NCI-H446 (cell line): ENCODE measurements at places on chromosomes 1 and 21.

- DNase-seq = peak; percentile 84
Observed at GRCh38 chr1:244862699-244863490, 1.4 kb downstream of the HNRNPU start.

- no peak for DNase-seq
Observed at GRCh38 chr1:230534224-230534623, 108.1 kb upstream of the COG2 start.

GRCh38 chr21:36035381-36035791 is 24.9 kb downstream of the SETD4 start:
- DNase-seq = no peak

GRCh38 chr1:153775458-153776327 is 486 bp downstream of the SLC27A3 start:
- DNase-seq = no peak

DNA sequence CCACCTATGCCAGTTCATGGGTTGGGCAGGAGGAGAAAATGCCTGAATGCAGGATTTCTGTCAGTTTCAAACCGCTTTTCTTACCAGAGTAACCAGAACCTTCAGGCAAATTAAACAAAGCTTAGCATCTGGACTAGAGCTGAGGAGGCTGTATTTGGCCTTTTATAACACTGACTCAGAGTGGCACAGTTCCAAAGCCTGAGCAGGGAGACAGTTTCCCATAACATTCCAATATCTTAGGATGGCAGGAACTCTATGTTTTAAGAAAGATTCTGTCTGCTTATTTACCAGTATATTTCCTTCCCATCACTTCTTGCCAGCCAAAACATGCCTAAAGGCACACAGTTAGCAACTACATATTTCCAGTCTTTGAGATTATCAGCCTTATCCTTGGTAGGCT is 46.8 kb downstream of the UBR4 start:
- no peak for DNase-seq

DNA sequence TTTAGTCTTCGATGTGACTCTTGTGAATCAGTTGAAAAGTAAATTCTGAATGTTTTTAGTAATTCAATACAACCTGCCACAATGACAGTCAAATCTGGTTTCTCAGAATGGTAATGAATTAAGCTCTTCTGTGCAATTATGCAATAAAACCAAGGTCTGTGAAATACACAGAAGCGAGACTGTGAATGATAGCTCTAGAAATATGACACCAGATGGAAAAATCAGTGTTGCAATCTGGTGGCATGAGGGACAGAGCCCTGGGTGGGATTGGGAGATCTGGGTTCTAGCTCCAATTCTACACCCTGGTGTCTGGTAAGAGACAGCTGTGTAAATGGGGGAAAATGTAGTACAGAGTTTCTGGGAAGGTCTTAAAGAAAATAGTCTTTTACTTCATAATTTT is 586.4 kb upstream of the ZRANB2 start:
- peak; percentile 28 for DNase-seq

DNA sequence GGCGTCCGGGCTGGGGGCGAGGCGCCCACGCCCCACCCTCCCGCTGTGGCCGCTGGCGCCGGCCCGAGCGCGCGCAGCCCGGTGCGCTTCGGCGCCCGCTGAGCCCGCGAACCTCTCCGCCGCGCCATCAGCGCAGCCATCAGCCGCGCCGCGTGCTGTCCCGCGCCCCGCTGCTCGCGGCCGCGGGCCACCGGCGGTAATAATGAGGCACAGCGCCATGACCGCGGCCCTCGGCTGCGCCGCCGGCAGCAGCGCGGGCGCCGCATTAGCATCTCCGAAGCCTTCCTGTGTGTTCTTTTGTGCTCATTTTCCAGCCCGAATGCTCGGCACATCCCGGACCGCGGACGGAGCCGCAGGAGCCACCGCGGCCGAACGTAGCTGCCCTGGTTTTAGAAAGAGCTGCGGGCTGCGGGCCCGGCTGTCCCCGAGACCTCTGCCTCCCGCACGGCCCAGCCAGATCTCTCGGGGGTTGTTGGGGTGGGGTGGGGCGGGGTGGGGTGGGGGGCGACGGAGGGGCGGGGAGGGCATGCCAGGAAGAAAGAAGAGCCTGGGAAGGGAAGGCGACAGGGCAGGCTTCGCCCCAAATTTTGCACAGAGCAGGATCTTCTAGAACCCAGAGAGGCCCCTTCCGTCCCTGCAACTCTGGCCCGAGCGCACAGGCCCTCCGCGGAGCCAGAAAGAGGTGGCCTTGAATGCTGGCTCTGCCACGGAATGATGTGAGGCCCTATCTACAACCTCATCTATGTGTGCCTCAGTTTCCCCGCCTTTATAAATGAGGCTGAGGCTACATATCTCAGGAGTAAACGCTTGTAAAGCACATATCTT is 55.3 kb downstream of the RRAGC start:
- no peak for DNase-seq

GRCh38 chr1:40409467-40409866 is 35.9 kb downstream of the SMAP2 start:
- no peak for DNase-seq

- peak; percentile 59 for DNase-seq
Observed at GRCh38 chr1:25619101-25619890, 2.7 kb downstream of the MAN1C1 start.

- no peak for DNase-seq
Observed at GRCh38 chr1:51661081-51661518, 44.2 kb downstream of the OSBPL9 start.

DNA sequence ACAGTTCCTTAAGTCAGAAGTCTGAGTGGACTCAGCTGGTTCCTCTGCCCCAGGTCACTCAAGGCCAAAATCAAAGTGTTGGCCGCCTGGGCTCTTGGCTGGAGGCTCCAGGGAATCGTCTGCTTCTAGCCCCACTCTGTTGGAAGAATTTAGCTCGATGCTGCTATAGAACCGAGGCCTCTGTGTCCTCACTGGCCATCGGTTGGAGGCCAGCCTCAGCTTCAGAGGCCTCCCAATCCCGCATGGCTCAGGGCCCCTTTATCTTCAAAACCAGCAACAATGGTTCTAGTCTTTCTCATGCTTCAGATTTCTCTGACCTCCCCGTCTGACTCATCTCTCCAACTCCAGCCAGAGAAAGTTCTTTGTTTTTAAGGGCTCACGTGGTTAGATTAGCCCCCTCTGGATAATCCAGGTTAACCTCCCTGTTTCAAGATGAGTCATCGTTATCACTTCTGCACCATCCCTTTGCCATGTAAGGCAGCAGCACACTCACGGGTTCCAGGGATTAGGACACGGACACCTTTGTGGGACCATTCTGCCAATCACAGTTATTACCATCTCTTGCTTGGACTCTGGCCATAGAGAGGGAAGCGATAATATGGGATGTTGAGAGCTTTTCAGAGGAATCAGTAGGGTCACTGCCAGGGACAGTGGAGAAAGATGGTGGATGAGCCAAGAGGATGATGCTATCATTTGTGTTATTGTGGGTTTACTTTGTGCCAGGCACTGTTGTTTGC is 13.6 kb downstream of the FHAD1 start:
- no peak for DNase-seq

DNA sequence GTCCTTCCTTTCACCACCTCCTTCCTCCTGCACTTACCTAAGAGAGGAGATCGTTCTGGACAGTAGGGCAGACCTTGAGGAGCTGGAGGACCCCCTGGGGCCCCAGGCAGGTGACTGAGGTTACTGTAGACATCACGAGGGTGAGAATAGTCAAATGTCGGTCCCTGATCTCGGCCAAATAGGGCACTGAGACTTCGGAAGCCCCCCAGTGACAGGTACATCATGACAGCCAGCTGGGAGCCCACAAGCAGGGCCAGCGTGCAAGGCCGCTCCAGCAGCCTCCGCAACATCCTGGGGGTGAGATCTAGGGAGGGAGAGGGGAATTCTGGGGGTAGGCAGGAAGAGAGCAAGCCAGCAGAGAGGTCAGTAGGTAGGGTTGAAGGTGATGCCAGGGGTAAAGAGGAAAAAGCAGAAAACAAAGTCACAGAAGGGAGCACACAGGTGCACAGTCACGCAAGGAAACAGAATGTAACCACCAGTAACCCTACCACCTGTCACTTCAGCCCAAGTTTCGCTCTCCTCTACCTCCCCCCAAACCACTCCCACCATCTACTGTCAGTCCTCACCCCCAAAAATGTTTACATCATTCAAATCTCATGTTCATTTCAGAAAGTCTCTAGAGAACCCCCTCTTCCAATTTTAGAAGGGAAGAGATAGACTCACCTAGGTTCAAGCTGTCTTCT is 1.4 kb downstream of the B4GALT3 start:
- no peak for DNase-seq

- peak; percentile 77 for DNase-seq
Observed at GRCh38 chr1:58162952-58163550, 383.5 kb downstream of the OMA1 start.

DNA sequence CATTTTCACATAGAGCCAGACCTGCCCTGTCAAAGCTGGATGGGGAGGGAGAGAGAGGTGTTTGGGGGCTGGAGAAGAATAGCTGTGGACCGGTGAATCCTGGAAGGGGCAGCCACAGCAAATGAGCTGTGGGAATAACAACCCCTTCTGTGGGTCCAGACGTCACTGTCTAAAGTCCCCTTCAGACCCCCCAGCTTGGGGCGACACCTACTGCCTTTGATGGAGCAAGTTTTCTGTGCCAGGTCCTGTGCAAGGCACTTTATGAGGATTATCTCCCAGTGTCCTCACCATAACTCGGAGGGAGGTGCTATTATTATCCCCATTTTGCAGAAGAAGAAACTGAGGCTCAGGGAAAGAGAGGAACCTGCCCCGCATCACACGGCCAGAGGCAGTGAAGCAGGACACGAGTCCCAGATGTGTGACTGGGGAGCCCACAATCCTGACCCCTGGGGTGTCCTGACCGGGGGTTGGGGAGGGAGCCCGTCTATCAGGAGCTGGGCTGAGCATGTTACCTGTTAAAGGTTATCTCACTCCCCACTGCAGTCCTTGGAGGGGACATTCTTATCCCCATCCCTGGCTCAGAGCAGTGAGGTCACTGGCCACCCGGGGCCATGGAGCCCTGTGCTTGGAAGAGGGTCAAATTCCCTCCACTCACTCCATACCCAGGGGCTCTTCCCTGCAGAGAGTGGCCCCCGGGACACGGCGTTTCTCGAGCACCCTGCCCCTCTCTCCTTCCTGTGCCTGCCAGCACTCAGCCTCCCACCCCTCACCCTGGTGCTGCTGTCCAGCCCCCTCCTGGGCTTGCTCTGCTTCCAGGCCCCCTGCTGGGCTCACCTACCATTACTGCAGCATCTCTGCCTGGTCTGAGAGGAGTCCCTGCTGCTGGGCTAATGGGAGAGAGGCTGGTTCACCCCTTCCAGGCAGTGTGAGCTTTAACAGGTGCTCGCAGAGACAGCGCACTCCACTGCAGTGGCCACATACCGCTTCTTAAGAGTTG is 132.9 kb downstream of the PTPRU start:
- no peak for DNase-seq

DNA sequence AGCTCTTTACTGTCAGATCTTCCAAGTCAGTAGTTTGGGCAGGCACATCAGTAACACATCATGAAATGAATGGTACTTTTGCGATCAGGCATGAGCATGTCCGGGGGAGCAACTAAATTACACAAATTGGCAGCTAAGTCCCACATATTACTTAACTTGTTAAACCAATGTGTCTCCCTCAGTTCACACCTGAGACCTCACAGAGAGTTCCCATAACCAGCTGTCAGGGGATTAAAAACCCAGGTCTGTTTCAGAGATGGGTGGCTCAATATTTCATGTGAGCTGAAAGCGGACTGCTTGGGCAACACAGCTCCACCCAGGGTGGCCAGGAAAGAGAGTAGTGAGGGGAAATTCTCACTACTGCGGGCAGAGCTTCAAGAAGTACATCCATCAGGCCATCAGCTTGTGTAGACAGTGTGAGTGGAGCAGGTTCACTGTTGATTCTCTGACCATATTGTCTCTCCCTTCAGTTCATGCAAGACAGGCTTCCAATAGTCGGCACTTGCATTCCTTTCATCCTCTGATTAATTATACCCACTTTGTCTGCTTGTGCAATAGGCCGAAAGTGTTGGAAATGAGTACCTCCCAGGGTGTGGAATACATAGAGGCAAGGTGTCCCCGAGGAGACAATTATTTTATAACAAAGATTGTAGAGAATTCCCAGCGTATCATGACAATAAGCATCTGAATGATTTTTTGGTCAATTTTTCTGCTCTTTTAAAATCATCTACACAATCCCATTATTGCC is 139.9 kb downstream of the PTGER3 start:
- no peak for DNase-seq

DNA sequence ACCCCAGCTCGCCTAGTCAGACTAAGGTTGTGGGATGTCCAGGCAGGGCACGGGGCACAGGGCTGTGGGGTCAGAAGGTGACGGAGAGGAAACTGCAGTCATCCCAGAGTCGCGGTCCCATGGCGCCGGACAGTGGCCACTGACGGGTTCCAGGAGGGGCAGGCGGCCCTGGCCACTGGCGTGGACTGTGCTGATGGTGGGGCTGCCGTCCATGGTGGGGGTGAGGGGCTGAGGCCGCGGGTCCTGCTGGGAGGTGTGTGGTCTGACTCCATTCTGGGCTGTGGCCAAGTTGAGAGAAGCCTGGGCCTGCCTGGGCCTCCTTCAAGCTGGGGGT is 32.0 kb downstream of the PCNT start:
- DNase-seq = no peak

- DNase-seq = no peak
Observed at GRCh38 chr1:208604295-208604694, 360.1 kb upstream of the PLXNA2 start.

DNA sequence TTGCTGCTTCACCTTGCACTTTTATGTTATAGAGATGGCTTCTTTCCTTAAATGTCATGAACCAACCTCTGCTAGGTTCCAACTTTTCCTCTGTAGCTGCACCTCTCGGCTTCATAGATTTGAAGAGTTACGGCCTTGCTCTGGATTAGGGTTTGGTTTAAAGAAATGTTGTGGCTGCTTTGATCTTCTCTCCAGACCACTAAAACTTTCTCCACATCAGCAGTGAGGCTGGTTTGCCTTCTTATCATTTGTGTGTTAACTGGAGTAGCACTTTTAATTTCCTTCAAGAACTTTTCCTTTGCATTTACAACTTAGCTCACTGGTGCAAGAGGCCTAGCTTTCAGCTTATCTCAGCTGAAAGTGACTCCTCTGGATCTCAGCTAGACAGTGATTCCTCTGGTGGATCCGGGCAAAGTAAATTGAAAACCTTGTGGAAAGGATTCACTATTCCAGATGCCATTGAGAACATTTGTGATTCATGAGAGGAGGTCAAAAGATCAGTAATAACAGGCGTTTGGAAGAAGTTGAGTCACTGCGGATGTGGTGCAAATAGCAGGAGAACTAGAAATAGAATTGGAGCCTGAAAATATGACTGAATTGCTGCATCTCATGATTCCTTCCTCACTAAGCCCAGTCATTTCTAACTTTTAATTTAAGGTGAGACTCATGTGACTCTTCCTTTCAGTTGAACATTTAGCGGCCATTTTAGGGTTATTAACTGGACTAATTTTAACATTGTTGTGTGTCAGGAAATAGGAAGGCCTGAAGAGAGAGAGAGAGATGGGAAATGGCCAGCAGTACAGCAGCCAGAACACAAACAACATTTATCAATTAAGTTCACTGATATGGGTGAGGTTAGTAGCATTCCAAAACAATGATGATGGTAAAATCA is 16.2 kb upstream of the RGS1 start:
- DNase-seq = no peak

GRCh38 chr21:37658817-37659458 is 257.3 kb downstream of the KCNJ6 start:
- no peak for DNase-seq

- no peak for DNase-seq
Observed at GRCh38 chr1:36722871-36723270, 240.2 kb upstream of the CSF3R start.
